Hippocampal formation (tissue), 2 donors: ENCODE measurements at places on chromosomes 11 and 22.

GRCh38 chr11:125517116-125517770 lies 21.2 kb upstream of the FEZ1 start:
- peak; percentile 34 for DNase-seq

DNA sequence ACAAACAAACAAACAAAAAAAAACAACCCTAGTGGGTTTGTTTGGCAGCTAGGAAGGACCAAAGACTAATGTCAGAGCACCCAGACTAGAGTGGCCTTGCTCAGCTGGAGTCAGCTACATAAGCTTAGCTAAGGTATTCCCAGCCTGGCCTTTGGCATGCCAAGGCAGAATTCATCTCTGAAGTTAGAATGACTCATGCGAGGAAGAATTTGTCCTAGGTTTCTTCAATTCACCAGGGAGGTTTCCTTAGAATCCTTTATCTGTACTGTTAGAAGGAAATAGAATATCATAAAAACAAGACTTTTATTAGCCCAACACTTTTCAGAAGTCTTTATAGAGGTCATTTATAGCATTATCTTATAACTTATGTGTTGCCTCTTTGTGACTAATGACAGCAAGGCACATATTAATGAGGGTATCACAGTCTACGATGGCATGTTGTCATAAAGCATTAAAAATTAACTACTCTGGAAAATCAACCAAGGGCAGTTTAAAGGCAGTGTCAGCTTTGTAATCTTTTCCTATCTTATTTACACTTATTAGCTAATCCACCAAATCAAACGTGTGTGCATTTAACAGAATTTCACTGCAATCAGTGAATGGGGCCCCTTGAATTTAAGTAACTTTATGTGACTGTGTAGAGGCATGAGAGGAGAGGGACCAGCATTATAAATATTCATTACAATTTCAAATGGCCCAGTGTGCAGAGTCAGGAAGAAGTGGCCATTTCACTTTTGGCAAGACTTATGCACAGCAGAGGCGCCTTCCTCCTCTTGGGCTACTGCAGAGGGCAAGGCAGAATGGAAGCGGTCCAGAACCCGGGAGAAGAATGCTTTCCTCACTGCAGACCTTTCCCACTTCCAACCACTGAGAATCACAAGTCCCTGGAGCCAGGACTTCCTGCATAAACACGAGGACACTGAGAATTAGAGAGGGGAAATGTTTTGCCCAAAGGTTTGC lies 36.3 kb downstream of the SLC5A1 start:
- no peak for DNase-seq

GRCh38 chr11:93613231-93613831 lies 48.2 kb upstream of the CEP295 start:
- no peak for DNase-seq

DNA sequence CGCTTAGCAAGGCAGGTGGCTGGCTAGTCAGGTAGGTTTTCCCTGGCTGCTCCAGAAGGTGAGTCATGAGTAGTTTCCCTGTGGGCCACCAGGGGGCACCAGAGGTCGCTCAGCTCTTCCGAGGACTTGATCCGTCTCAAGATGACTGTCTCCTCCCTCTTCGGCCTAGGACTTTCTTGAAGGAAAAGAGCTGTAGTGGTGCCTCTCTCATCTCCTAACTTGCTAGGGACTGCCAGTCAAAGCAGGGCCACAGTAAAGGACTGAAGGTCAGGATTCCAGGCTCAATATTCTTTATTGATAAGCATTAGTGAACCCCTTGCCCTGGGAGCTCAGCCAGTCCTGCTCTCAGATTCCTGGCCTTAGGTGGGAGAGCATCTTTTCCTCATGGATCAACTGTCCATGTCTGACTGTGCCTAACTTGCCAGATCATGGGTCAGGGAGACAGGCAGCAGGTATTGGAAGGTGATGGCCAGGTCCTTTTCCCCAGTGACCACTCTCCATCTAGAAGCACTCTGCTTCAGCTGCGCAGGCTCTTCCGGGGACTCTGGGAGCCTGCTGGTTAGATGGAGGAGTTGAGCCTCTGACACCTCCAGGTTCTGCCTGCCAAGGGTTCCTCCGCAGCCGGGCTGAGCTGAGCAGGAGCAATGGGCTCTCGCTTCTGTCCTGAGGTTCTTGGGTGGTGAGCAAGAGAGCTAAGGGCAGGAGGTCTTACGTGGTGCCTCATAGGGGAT lies 1.9 kb downstream of the POLD4 start:
- peak; percentile 57 for DNase-seq

DNA sequence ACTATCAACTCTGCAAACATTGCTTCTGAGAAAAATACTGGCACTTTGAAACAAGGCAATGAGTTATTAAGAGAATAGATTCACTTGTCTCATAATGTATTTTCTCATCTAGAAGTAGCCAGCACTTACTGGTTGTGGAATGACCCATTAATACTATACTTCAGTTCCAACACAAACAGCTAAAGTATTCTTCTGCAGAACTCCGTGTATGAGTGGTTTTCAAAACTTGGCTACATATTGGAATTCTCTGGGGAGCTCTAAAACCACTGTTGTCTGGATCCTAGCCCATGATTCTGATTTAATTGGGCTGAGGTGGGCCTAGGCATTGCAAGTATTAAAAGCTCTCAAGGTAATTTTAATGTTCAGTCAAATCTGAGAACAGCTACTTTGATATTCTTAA lies 1416.4 kb upstream of the RAG2 start:
- no peak for DNase-seq

DNA sequence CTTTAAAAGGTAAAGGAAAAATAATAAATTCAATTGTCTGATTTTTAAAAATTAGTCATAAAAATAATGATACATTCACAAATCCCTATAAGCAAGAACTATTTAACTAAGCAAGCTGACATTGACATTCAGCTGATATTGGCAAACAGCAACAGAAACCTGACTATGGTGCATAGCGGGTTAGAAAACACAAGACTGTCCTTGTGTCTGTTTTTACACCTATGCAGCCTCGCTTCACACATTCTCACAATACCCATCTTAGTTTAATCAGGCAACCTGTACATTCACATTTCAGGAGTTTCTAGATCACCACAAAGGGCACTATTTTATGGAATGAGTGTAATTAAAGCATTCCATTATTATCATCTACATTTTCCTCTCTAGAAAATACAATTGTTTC lies 737.1 kb downstream of the KCNA4 start:
- no peak for DNase-seq

GRCh38 chr11:107956543-107956942 lies 28.3 kb downstream of the RAB39A start:
- no peak for DNase-seq

DNA sequence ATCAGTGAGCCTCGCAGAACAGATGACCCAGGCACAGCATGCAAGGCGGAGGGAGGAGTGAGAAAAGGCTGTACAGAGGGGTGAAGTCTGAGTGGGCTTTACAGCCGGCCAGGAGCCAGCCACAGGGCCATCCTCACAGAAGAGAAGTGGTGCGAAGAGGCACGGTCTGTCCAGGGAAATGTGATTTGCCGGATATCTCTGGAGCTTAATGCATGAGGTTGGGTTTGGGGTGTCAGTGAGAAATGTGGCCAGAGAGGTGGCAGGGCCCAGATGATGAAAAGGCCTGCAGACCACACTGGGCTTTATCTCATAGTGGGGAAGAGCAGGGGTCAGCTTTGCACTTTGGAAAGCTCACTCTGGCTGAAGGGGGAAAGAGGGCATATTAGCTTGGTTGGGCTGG lies 255.2 kb downstream of the BUD13 start:
- no peak for DNase-seq

GRCh38 chr11:17476317-17477083 lies at the start of gene ABCC8:
ABCC8 (minus strand) TSS chr11:17476845; CDS start chr11:17476776, 69 bp downstream.
- DNase-seq, result no peak

DNA sequence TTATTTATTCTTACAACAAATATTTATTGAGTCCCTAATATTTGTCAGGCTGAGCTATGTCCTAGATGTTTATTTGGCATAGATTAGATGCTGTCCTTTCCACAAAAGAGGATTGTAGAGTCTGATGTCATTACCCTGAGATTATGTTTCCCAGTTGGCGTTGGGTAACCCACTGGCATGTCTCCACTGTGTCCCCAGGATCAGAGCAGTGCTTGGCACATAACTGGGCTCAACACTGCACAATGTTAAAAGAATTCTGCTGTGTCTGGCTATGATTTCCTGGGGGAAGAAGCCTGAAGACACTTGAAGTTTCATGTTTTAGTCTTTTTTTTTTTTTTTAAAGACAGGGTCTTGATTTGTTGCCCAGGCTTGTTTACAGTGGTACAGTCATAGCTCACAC lies 4.0 kb downstream of the RCN1 start:
- no peak for DNase-seq

GRCh38 chr11:17098038-17098437 lies 20.6 kb upstream of the RPS13 start:
- no peak for DNase-seq

DNA sequence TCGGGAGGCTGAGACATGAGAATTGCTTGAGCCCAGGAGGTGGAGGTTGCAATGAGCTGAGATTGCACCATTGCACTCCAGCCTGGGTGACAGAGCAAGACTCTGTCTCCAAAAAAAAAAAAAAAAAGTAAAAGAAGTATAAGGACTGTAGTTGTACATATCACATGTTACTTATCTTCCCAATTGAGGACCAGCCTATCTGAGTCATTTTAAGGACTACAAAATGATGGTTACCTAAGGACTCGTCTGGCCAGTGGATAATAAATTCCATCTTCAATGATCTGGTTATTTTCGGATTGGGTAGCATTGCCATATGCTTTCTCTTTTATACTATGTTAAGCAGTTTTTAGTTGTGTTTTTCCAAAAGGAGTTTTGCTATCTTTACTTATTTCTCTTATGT lies 55.3 kb downstream of the PPFIA1 start:
- DNase-seq, result no peak

DNA sequence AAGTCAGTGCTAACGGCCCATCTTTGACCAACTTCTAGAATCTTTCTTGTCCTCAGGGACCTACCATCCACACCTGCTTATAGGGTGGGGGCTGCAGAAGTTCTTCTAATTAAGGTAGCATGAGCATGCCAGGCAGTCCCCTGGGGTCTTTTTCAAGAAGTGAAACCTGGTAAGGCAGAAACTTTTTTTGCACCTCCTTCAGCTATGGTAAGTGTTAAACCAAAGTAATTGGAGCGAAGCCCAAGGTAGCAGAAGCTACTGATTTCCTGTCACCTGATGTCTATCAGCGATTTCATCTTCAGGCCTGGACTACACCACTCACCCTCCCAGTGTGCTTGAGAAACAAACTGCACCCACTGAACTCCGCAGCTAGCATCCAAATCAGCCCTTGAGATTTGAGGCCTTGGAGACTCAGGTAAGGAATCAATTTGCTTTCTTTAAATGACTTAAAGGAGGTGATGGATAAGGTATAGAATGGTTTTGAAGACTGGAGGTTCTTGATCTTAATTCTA lies at the start of gene MS4A1:
Gene MS4A1, plus strand, starts transcription at position 317 of the 512 bp plus-strand sequence. CDS start 6,528 bp downstream, outside the sequence.
- DNase-seq, result no peak

- DNase-seq, result no peak
Measured at GRCh38 chr22:32545801-32546200, 71.2 kb downstream of the FBXO7 start.

GRCh38 chr22:42410708-42411107 lies 21.5 kb downstream of the NFAM1 start:
- no peak for DNase-seq

DNA sequence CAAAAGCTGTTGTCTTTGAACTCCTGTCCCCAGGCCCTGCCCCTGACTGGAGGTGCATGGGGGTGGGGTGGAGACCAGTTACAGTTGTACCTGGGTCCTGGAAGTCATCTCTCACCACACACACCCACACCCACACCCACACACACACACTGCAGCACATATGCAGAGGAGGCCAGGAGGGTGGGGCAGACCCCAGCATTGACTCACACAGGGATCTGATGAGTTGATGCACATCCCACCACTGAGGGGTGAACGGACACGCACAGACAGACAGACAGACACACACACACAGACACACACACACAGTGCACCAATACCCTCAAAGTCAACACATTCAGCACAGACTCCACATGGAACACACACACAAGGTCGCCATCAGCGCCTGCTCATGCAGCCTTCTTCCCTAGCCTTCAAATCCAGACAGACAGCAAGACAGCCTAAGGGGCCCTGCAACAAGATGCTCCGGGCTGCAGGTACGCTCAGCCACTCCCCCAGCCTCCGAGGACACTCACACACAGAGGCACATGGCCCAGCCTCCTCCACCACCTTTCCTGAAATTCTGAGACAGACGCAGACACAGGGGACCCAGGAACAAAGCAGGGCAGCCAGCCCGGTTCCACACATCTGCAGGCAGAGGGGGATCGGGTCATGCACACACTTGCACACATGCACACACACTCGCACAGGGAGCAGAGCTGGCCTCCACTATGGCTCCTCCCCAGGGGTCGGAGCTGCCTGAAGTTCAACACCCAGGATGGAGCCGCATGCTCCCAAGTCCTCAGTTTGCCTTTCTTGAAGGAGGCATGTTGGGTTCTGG lies 26.5 kb downstream of the SYT7 start:
- DNase-seq, result no peak

DNA sequence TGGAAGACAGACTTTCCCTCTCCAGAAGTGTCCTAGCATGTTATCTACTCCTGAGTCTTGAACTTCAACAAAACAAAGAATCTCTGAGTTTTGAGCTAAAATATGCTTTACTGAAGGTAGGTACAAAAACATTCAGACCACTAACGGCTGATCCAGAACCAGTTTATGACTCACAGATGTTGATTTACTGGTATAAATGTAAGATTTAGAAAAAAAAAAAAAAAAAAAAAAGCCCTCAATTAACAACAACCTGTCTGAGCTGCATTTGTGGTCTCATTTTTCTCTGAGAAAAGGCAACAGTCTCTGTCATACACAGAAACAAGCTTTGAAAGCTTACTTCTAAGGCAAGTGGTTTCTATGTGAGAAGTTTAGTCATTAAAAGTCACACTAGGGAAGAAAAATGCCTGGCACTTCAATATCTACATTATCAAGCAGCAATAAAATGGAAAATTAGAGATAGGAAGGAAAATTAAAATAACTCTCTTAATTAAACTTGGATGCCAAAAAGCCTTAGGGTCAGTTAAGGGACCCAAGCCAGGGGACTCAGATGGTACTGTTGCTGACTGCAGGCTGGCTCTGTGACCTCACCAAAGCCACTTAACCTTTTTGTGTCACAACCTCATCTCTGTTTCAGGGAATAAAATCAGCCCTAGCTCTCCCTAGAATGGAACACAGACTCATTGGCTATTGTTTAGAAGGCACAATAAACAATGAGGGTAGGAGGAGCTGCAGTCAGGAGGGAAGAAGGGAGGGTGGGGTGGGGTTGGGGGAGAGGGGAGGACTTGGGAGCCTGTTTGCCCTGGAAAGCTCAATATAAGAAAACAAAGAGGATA lies 61.7 kb downstream of the ETS1 start:
- no peak for DNase-seq

DNA sequence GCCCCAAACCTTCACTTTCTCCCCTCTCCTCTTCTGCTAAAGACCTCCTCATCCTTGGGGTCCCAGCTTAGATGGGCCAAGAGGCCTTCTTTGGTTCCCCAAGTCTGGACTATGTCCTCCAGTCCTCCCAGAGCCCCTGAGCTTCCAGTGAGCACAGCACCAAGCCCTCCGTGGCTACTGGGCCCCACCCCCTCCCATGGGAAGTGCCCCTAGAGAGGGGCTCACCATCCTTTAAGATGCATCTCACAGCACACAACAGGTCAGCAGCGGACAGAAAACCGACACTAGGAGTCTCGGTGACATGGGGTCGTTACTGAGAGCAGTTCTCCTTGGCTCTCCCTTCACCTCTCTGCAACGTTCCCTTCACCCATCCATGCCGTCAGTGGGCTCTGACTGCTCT lies 2.7 kb downstream of the LRRC32 start:
- no peak for DNase-seq
